ENCODE measurements at places on chromosomes 2 and 18.
A peak's percentile ranks its signal among the peaks of the same experiment; 100 is the strongest.

- no peak for DNase-seq
Measured at GRCh38 chr2:121479882-121480522, 50.7 kb upstream of the RNU4ATAC start.

DNA sequence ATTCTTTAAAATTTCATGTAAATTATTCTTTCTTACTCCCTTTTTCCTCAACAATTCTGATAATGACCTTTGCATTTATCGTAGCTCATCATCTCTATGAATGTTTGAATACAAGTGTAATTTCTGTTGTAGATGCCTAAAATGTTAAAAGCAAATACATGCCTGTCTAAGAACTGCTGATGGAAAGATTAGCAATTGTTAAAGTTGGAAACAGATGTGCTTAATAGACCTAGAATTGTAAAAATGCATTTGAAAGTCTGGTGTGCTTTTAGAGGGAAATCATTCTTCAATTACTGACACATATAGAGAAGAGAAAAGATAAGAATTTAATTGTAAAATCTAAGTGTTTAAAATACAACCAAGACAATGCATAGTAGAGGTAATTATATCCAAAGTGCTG is 50.4 kb downstream of the CCDC102B start:
- DNase-seq, result no peak

GRCh38 chr2:26636935-26637334 is 4.2 kb downstream of the CIB4 start:
- no peak for DNase-seq

DNA sequence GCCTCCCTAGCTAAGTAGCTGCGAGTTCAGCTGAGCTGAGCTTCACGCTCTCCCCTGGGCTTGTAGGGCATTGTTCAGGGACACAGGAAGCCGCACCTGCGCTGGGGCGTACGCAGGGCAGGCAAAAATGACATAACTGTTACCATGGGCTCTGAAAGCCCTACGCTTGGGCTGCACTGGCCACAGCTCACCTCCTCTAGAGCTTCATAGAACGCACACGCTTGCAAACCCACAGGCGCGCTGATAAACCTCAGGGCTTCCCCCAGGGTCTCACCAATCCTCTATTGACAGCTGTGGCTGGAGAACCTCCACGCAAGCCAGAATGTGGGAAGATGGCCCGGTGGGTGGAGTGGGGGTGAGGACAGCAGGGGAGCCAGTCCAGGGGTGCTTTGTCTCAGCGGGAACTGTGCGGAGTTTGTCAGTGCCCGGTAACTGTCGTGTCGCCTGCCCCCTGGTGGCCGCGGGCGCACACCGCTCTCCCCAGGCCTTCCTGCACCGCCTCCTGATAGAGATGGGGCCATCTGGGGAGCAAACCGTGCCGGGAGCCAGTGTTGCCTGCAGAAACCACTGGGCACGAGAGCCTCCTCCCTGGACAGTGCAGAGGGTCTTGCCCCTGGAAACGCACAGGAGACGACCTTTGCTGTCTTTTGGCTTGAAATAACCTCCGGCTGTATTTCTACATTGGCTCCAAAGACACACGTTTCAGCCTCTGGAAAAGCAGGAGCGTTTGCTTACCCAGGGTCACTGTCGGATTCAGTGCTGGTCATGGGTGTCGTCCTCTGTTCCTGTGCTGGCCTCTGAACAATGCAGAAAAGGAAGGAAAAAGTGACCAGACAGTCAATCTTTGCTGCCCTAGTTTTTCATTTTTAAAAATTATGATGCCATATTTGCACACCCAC is 17.0 kb upstream of the CIDEA start:
- DNase-seq, result peak; percentile 76

DNA sequence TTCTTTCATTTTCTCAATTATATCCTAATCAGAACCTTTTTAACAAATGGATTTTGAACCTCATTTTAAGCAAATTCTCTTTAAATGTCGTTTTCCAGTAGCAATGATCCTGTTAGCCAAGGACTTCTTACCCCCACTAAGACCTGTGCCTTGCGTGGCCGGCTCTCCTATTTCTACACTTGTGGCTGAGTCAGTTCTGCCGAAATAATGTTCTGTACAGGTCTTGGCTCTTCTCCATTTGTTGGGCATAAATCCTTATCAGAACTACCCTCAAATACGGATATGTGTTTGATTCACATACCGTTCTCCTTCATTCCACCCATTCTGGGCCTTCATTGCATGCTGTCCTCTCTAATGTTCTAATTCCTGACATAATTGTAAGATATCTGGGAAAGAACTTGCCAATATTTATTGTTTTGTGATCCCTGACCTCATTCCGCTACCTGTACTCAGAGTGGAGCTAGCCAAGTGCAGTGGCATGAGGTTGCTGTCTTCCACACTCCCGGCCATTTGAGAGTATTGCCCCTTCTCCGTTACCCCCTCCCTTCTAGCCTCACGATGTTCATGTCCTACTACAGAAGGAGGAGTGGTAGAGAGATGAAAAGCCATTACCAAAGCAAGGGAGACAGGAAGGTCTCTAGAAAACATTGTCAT is 78.7 kb downstream of the MYOM1 start:
- DNase-seq, result no peak

DNA sequence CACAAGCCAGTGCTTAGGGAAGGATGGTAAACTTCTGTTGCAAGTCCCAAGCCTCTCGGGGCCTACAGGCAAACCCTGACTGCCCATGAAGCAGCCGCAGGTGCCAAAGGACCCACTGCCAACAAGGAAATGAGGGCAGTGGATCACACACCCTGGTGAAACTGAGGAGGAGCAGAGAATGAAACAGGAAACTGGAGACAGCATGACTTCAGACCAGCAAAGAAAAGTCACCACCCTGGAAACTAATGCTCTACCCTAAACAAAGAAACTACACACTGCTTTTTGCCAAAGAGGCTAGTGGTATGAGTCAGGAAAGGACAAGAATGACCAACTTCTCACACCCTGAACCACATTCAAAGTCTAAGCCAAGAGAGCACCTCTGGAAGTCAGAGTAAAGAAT is 97.2 kb downstream of the MYO5B start:
- no peak for DNase-seq

DNA sequence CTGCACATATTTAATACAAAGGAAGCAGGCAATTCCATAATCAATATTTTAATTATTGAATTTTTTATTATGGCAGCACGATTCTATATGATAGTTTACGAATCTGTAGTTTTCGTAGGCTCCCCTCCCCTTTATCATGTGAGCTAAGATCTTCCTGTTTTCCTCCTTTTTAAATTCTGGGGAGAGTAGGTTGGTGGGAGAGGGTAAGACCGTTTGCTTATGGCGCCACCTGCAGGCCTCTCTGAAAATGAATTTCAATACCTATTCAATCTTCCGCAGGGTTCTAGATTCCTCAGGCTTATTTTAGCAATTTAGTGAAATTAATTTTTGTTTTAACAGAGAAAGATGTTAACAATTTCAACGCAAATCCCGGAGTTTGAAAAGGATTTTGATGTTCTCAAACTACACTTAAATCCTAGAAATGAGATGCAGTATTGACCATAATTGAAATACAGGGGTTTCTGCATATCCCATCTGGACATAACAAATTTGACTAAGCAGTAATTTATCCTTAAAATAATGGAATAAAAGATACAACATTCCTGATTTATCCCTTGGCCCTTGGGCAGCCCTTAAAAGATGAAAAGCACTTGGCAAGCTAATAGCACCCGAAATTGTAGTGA is 12.8 kb upstream of the GBX2 start:
- DNase-seq, result no peak

DNA sequence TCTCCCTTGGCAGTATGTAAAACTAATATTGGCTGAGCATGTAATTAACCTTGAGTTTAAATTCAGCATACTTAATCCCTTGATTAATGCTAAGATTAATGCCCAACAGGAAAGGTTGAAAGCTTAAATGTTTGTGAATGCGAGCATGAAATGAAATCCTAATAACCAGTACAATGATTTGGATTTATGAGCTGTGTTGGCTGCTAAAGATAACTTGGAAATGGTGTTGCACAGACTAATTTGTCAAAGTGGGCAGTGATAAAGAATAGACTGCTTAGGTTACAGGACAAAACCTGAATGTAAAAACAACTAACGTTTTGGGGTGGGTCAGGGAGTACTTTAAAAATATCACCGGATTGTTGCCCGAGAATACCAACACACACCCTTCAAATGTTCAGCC is 70.6 kb downstream of the MGAT5 start:
- DNase-seq, result no peak

- DNase-seq, result peak; percentile 15
Measured at GRCh38 chr18:79940814-79941472, 10.5 kb downstream of the SLC66A2 start.

- DNase-seq, result no peak
Measured at GRCh38 chr2:187567126-187567525, 12.9 kb upstream of the TFPI start.

DNA sequence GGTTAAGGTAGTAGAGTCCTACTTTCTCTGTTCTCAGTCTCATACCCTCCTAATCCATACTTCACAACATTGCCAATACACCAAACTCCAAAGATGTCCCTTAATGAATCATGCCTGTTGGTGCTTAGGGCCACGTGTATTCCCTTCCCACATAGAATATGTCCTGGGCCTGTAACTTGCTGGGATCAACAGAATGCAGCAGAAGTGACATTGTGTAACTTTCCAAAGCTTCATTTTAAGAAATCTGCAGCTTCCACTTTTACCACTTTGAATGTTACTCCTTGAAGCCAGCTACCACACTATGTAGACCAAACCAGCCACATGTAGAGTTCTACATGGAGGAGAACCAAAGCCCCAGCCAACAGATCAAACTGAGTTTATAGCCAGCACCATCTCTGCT is 58.5 kb upstream of the ARHGAP15 start:
- no peak for DNase-seq

- no peak for DNase-seq
Measured at GRCh38 chr2:234309431-234309830, 187.4 kb downstream of the ARL4C start.

DNA sequence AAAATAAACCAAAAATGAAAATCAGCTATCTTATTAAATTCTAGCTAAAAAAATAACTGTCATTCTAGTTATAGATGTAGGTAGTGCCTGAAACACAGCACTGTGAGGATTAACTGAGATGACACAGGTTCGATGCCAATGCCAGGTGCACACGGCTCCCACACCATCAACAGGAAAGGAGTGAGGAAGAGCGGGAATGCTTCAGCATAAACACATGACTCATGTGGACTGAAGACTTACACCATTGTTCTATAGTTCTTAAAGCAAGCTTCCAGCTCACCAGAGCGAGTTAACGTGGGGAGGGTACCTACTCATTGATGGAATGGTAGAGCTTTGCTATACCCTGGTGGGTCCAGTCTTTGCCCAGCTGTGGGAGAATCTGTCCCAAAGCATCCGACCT is 76.7 kb downstream of the EMILIN2 start:
- DNase-seq, result no peak

- DNase-seq, result no peak
Measured at GRCh38 chr2:182229297-182229696, 197.5 kb downstream of the PDE1A start.

DNA sequence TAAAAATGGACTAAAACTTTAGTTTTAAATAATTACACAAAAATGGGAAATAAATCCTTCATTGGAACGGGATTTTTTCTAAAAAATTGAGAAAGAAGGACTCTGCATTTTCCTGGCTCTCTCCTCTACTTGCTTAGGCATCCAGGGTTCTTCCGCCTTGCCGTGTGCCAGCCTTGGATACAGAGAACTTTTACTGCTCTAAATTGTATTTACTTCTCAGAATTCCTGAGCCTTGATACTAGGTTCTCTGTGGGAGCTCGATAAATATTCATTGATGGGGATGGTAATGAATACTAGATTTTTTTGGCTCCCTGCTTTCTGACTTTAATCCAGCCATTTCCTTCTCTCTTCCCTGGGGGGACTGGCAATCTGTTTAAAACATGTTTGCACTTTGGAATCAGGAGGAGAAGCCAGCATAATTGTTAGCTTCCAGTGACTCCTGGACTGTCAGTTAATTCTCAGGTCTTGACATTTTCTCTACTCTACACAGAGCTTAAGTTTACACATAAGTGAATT is 746.1 kb upstream of the LRRTM1 start:
- DNase-seq, result no peak

DNA sequence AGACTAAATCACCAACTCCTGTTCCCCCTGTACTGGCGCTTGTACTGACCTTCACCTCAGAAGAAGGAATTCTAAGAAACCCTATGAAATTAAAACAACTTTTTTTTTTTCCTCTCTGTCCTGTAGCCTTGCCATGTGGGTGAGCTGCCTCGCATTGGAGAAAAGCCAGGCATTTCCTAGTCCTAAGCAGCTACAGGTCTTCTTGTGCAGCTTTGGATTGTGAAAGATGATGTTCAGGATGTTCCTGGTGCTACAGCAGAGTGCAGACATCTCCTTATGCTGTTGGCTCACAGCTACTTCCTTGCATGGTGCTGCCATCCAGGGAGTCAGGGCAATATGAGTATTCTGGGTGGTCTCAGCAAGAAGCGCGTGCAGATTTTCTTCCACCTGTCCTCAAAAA is 11.9 kb downstream of the PIK3C3 start:
- DNase-seq, result no peak

DNA sequence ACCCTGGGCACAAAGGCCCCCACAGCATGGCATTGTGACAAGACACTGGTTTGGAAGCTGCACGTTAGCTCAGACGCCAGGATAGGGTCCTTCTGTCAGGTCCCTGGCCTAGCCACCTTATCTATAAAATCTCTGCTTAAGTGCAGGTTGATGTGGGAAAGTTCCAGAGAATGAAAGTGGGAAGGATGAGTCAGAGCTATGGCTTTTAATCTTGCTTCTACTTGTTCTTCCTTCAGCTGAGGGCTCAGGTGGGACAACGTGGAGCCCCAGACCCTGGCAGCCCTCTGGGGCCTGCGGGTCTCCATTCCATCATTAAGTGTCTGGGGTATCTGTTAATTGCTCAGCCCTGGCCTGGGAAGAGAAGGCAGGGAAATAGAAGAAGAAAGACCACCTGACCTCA is 64.5 kb downstream of the CELF4 start:
- no peak for DNase-seq

DNA sequence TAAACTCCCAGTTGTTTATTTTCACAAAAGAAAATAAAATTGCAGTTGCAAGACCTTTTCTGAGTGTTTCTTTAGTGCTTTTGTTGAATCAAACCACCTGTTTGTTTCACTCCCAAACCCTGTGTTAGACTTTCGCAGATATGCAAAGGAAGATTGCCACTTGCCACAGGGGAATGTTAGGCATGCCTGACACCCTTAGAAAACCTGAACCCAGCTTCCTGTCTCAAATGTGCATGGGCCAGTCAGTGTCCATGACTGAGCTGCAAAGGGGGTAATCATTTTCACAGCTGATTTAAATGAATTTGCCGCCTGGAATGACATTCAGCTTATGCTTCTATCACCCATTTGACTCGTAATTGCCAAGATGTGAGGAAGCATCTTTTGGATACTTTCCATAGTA is 17.5 kb downstream of the TGOLN2 start:
- DNase-seq, result no peak

DNA sequence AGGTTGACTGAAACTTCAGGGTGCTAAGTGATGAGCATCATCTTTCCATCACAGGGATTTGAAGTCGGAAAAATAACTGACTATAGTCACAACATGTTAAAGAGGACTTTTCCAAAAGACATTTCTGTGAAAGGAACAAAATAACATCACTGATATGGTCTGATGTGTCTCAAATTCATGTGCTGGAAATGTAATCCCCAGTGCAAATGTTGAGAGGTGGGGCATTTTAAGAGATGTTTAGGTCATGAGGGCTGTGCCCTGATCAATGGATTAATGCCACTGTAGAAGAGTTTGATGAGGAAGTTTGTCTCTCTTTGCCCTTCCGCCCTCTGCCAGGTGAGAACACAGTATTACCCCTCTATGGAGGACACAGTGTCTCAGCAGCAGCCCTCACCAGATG is 95.9 kb downstream of the INO80D start:
- DNase-seq, result no peak

All from activated CD4-positive, CD25-positive, alpha-beta regulatory T cell treated with anti-CD3 and anti-CD28 coated beads, Interleukin-2, amount 50 U/mL, for 72 hours (primary cell).